ENCODE measurements at places on chromosomes 11 and 22.

GRCh38 chr11:108472681-108473080 is 5.4 kb upstream of the C11orf65 start:
- no peak for DNase-seq

DNA sequence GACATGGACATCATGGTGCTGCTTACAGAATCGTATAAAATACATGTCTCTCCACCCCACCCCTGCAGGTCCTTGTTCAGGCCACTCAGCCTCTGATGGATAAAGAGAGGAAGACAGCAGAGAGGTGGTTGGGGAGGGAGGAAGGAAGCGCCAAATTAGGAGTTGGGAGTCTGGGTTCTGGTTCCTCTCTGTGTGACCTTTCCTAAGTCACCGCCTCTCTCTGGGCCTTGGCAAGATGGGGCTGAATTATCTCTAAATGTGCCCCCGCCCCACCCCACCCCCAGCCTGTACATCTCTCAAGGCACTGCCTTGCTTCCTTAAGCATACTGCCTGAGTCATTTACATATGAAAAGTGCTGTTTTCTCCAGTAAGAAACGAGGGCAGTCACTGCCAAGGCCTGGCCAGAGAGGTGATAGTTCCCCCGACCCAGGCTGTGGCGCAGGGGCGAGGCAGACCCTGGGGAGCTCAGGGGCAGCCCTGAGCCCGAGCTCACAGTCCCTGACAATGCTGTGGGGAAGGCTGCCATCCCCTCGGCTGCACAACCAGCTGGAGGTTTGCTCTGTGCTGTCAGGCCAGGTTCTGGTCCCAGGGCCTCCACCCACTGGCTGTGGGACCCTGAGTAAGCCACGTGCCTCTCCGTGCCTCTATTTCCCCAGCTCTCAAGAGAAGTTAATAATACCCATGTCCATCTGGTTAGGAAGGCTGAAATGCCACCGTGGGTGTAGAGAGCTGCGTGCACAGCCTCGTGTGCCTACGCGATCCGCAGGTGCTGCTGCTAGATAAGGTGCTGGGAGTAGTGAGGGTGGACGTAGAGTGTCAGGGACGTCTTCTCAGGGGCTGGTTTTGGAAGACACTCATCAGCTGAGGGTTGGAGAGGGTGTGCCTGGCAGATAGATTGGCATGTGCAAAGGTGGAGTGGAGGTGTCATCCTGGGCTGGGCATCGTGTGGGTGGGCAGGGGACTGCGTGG is 55.3 kb downstream of the CACNA1I start:
- DNase-seq: no peak

DNA sequence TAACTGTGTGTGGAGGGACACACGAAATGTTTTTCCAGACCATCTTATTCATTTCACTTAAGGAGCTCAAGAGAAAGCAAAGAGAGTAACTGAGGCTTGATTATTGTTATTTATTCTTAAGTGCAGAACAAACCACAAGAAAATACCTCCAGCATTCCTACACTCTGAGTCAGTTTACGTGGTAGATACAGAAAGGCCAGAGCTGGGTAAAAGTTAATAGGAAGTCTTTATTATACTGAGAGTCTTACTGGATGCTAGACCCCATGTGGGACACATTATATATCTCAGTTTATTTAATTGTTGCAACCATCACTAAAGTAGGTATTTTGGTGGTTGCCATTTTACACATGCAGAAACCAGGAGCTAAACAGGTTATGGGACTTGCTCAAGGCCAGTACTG is 261.4 kb upstream of the POU2AF2 start:
- no peak for DNase-seq

GRCh38 chr22:18970948-18971315 is 34.8 kb upstream of the PRODH start:
- no peak for DNase-seq

GRCh38 chr11:58177409-58178054 is 11.3 kb upstream of the OR9Q2 start:
- DNase-seq: no peak

DNA sequence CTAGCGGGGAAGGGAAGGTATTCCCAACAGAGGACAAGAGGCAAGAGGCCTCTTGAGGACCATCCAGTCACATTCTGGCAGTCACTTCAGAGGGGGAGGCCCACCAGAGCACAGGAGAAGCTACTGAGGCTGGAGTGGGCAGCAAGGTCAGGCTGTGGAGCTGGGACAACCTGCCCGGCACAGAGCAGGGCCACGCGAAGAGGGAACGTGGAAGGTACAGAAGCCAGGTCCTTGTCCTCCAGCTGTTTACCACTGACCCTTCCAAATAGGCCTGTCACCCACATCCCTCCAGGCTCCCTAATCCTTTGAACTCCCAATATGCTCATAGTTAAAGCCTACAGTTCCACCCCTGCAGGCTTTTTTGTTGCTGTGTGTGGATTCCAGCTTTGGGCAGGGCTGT is 76.9 kb downstream of the IGLL1 start:
- DNase-seq: no peak

DNA sequence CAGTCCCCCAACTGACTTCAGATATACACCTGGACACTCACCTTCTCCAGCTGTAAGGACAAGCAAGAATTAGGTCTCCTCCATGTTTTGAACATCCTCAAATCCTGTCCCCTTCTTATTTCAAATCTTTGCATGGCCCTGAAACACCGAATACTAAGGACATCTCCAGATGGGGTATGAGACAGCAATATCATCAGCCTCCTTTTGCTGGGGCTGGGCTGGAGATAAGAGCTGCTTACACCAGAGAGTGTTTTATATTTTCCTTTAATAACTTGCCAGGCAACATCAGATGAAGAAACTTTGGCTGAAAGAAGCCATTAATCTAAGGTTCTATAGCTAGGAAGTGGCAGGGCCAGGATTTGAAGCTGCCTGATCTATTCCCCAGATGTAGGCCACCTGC is 21.6 kb downstream of the TUG1 start:
- no peak for DNase-seq

DNA sequence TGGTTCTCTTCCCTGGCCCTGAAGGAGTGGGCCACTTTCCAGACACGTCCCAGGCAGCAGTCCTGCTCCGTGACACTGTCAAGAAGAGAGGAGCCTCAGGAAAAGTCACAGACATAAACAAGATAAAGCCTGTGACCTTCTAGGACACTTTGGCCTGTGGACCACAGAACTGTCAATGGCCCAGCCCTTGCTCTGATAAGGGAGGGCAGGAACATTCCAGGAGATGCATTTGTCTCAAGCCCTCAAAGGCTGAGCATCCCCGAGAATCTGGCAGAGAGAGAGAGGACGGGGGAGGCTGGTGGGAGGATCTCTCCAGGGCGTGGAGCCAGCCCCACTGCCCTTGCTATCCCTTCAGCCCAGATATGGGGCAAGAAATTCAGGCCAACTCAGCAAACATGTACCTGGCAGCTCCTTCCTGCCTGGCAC is 476.4 kb downstream of the INSC start:
- no peak for DNase-seq

Data from activated T-cell treated with anti-CD3 and anti-CD28 coated beads, Interleukin-2, amount 50 U/mL, for 1 hour (primary cell).